ENCODE measurements at places on chromosomes 1 and 21. TPM values are rescaled to one million over a fixed set of nuclear protein-coding genes. Genes with fewer than 3 reads are reported as not detected.

Gene TTC24
- 16.9 TPM for total RNA-seq

Gene TSPAN1
- not detected for total RNA-seq

Gene ANGPTL1
- total RNA-seq = not detected

Gene CD247
- 190 TPM for total RNA-seq

Gene LDLRAD1
- total RNA-seq = not detected

Gene LGR6
- total RNA-seq = 0.26 TPM

Gene PGLYRP4
- total RNA-seq = not detected

Gene TIAM1
- 20.5 TPM for total RNA-seq

Gene NCF2
- 6.0 TPM for total RNA-seq

DNA sequence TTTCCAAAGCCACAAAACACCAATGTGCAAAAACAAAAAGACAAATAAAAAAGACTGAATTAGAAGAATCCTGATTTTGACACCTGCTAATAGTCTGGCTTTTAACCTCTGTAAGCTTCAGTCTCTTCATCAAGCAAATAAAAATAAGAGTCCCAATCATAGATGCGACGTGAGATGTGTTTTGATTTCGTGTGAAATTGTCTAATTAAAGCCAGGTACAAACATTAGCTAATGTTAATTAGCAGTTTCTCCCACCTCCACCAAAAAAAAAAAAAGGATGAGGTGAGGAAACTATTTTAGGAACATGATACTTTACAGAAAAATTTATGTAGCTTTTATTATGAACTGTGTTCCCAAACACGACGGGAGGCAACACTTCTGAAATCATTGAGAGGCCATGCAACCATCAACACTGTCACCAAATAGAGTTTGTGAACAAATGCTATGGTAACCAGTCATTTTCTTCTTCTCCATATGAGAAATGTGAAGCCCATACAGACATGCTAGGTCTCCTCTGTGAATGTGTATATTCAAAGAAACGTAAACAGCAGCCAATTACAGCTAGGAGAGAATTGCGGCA lies 6.7 kb upstream of the EVI5 start:
- DNase-seq = no peak
- H3K4me1 ChIP-seq = no peaks in the 10 kb centered on the region
- no peak overlapping the region for H3K4me3 ChIP-seq
- H3K27me3 ChIP-seq = peaks cover 86% of the 10 kb centered on the region
- peaks cover 2% of the 10 kb centered on the region for H3K36me3 ChIP-seq

DNA sequence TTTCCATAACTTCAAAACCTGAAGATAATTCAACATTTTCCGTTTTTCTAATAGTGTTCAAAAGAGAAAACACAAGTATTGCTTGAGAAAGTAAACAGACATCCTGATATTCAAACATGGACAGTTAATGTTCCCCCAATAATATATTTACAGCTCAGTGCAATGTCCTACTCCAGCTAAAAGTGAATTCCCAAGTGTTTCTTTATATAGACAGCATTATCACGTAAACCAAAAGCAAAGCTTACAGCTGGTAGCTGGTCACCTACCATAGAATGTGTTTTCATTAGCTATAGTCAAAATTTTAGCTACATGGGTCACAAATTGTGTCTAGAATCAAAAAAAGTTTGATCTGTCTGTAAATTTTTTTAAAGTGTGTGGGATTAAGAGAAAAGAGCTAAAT lies 34.9 kb downstream of the WLS start:
- no peaks in the 10 kb centered on the region for H3K27me3 ChIP-seq
- no peak for DNase-seq
- no peaks in the 10 kb centered on the region for H3K4me1 ChIP-seq
- H3K4me3 ChIP-seq = no peak overlapping the region

DNA sequence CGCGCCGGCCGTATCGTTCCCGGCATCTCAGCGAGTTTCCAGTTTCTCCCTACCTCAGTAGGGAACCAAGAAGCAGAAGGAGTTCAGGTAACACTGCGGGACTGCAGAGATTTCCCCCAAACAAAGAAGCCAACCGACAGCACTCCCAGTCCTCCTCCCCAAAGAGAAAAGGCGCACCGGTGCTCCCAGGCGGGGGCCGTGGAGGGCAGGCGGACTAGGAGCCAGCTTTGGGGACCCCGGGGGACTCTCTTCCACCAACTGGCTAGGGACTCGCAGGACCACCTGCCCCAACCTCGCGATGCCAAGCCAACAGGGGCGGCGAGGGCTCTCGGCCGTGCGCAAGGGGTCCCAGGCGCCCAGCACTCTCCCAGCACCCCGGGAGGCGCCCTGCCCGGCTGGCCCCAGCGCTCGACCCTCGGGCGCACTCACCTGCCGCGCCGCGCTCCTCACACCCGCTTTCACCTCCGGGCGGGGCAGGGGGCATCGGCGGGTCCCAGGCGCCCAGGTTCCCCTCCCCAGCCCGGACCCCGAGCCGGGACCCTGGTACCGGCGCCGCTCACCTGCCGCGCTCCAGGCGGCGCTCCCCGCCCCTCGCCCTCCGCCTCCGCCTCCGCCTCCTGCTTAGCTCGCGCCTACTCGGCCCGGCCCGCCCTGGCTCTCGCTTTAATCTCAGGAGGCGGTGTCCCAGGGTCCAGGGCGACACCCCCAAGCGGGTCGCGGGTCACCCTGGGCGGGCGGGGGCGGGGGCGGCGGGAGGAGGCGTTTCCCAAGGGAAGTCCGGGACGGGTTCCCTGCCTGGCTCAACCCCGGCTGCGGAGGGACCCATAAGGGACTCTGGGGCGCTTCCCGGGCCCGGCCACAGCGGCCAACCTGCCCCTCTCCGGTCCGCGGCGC lies at the start of gene TMPRSS2:
TMPRSS2 (minus strand) TSS at position 638 of the 894 bp plus-strand sequence. CDS start 10,025 bp downstream, outside the sequence.
- peaks cover 4% of the 10 kb centered on the region for H3K4me1 ChIP-seq
- no peaks in the 10 kb centered on the region for H3K36me3 ChIP-seq
- H3K4me3 ChIP-seq = no peak within 1 kb of the TSS

- peaks cover 5% of the 10 kb centered on the region for H3K4me1 ChIP-seq
- DNase-seq = no peak
- peaks cover 4% of the 10 kb centered on the region for H3K36me3 ChIP-seq
- no peak overlapping the region for H3K27ac ChIP-seq
- H3K27me3 ChIP-seq = no peaks in the 10 kb centered on the region
These were observed 43.3 kb downstream of the URB2 start for GRCh38 chr1:229669333-229669732.

DNA sequence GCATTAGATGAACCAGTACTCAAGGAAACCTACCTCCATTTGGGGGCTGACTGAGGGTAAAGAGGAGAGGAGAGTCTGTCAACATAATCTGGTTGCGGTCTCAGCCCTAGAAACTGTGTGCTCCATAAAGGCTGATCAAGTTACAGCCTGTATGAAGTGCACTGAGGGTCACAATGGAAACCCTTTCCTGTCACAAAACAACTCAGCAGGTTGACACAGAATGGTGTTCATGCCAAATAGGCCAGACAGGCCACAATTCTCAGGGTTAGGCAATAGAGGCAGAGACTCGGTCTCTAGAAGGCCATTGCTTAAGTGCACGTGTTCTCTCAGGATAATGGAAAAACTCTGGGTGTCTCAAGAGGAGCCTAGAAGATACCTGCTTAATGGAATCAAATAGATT lies 4.1 kb upstream of the ANKRD35 start:
- no peak overlapping the region for H3K27ac ChIP-seq
- no peaks in the 10 kb centered on the region for H3K36me3 ChIP-seq
- H3K27me3 ChIP-seq = peaks cover 14% of the 10 kb centered on the region
- H3K4me1 ChIP-seq = peaks cover 14% of the 10 kb centered on the region

- peaks cover 69% of the 10 kb centered on the region for H3K27me3 ChIP-seq
- peak; percentile 35 for DNase-seq
- no peak overlapping the region for H3K4me3 ChIP-seq
- no peaks in the 10 kb centered on the region for H3K36me3 ChIP-seq
These were observed 588 bp upstream of the WNT3A start for GRCh38 chr1:228006034-228006785.

DNA sequence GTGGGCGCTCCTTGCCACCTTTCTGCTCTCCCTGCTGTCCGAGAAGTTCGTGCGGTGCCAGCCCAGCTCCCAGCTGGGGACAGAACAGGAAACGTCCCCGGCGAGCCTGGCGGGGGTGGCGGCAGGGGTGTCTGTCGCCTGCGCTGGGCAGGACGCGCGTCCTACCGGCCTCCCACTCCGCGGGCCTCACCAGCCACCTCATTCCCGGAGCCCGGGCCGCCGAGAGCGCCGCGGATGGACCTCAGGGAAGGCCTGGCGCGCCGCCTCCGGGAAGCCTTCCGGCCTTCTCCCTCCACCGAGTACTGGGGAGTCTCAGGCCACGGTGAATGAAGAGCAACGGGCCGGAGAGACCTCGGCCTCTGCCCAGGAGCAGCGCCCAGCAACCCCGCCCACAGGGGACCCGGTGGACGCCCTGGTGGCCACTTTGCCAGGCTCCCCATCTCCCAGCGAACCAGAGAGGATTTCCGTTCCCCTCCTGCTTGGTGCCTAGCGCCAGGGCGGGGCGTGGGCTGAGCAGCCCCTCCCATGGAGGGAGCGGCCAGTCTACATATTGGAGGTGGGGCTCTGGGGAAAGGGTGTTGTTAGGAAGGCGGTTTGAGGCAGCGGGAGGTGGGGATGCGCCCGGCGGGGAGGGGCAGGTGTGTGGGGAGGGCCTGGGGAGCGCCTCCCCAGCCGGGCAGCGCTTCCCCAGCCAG lies 9.5 kb upstream of the TNFRSF14 start:
- peaks cover 7% of the 10 kb centered on the region for H3K27me3 ChIP-seq
- no peaks in the 10 kb centered on the region for H3K36me3 ChIP-seq
- peaks cover 17% of the 10 kb centered on the region for H3K4me1 ChIP-seq
- H3K27ac ChIP-seq = peak overlapping the region; percentile 98
- DNase-seq = peak; percentile 96

- no peak overlapping the region for H3K27ac ChIP-seq
- no peak for DNase-seq
- no peaks in the 10 kb centered on the region for H3K27me3 ChIP-seq
- H3K36me3 ChIP-seq = no peaks in the 10 kb centered on the region
These were observed 920.1 kb downstream of the LTN1 start for GRCh38 chr21:28072601-28073000.

- no peak overlapping the region for H3K27ac ChIP-seq
- peaks cover 28% of the 10 kb centered on the region for H3K4me1 ChIP-seq
- H3K36me3 ChIP-seq = no peaks in the 10 kb centered on the region
- H3K27me3 ChIP-seq = peaks cover 34% of the 10 kb centered on the region
These were observed 13.9 kb upstream of the C1orf141 start for GRCh38 chr1:67148516-67149178.

- no peak for DNase-seq
- no peak overlapping the region for H3K4me3 ChIP-seq
- peaks cover 4% of the 10 kb centered on the region for H3K36me3 ChIP-seq
- H3K4me1 ChIP-seq = no peaks in the 10 kb centered on the region
- no peaks in the 10 kb centered on the region for H3K27me3 ChIP-seq
These were observed 31.3 kb upstream of the MYBPHL start for GRCh38 chr1:109338091-109338490.

Measured in activated CD8-positive, alpha-beta memory T cell treated with anti-CD3 and anti-CD28 coated beads, Interleukin-2, amount 10 ng/mL, durations not matched to agents 7 days and 5 days (primary cell).